ENCODE measurements at places on chromosomes 13 and 19.

GRCh38 chr13:44074611-44075010, 194.9 kb downstream of the LACC1 start:
- H3K27me3 ChIP-seq = no peaks in the 10 kb centered on the region
- no peaks in the 10 kb centered on the region for H3K36me3 ChIP-seq
- no peak for DNase-seq
- no peak overlapping the region for H3K4me3 ChIP-seq
- H3K27ac ChIP-seq = no peak overlapping the region

GRCh38 chr19:46111376-46111775, 13.1 kb downstream of the IGFL3 start:
- H3K27me3 ChIP-seq = peaks cover 20% of the 10 kb centered on the region
- H3K4me1 ChIP-seq = peaks cover 6% of the 10 kb centered on the region
- no peak for DNase-seq
- H3K36me3 ChIP-seq = no peaks in the 10 kb centered on the region
- no peak overlapping the region for H3K27ac ChIP-seq
- no peak overlapping the region for H3K4me3 ChIP-seq

GRCh38 chr19:12720851-12721655, 2.7 kb downstream of the TNPO2 start:
- H3K36me3 ChIP-seq = peaks cover 27% of the 10 kb centered on the region
- H3K27me3 ChIP-seq = no peaks in the 10 kb centered on the region
- peaks cover 14% of the 10 kb centered on the region for H3K4me1 ChIP-seq
- H3K27ac ChIP-seq = peak overlapping the region; percentile 91
- DNase-seq = no peak

GRCh38 chr19:29603308-29603707, 2.8 kb upstream of the POP4 start:
- H3K27ac ChIP-seq = no peak overlapping the region
- H3K4me3 ChIP-seq = no peak overlapping the region
- no peak for DNase-seq
- peaks cover 6% of the 10 kb centered on the region for H3K4me1 ChIP-seq
- peaks cover 4% of the 10 kb centered on the region for H3K36me3 ChIP-seq

DNA sequence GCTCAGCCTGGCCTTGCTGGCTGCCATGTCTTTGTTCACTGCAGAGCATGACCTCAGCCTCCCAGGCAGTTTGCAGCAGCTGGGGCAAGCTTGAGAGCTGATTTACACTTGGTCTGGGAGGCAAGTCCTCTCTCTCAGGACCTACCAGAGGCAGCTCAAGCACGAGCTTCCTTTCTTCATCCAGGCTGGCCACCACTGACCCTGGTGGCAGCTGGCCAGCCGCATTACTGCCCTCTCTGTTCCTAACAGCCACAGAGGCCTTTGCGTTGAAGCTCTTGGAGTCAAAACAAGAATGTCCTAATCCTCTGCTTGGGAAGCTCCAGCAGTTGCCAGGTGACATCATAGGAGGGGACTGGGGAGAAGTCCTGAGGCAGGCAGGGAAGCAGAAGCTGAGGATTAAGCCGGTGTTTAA, 85.7 kb downstream of the NUFIP1 start:
- H3K36me3 ChIP-seq = no peaks in the 10 kb centered on the region
- no peak overlapping the region for H3K27ac ChIP-seq
- no peak for DNase-seq
- H3K4me1 ChIP-seq = no peaks in the 10 kb centered on the region
- H3K4me3 ChIP-seq = no peak overlapping the region

DNA sequence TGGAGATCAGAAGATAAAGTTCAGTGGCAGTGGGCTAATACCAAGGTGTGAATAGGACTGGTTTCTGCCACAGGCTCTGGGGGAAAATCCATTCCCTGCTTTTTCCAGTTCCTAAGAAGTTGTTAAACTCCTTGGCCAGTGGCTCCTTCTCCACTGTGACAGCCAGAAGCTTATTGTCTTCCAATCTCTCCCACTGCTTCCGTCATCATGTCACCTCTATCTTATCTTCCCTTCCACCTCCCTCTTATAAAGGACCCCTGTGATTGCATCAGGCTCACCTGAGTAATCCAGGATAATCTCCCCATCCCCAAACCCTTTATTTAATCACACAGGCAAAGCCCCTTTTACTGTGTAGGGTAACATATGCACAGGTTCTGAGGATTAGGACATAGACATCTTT, 431.2 kb upstream of the SLC10A2 start:
- no peak for DNase-seq
- H3K27me3 ChIP-seq = no peaks in the 10 kb centered on the region
- H3K4me3 ChIP-seq = no peak overlapping the region
- no peaks in the 10 kb centered on the region for H3K36me3 ChIP-seq
- no peak overlapping the region for H3K27ac ChIP-seq
- no peaks in the 10 kb centered on the region for H3K4me1 ChIP-seq

DNA sequence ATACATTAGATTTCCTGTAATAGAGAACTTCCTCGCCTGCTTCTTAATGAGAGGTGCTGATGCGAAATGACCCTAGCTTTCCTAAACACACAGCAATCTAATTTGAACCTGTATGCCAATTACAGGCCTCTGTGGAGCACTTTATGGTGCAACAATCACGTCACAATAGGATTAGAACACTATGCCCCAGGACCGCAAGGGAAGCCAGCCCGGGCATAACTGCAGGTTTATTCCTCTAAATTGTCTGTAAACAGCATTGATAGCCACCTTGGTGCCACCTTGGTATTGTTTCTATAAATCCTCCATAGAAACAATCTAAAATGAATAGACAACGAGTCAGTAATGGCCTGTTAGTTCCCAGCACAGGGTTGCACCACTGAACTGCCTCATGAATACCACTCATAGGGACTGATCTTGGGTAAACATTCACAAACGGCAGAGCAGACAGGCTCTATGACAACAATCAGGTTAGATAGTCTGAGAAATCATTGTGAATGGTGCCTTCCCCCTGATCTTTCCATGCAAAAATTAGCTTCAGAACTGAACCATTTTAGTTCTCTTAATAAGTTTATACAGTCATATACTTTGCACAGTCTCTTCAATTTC, 182.5 kb upstream of the OBI1 start:
- DNase-seq = no peak
- no peak overlapping the region for H3K4me3 ChIP-seq
- no peaks in the 10 kb centered on the region for H3K36me3 ChIP-seq
- H3K27ac ChIP-seq = no peak overlapping the region
- no peaks in the 10 kb centered on the region for H3K4me1 ChIP-seq

GRCh38 chr13:77565635-77566034, 30.1 kb downstream of the SCEL start:
- H3K4me1 ChIP-seq = no peaks in the 10 kb centered on the region
- no peak overlapping the region for H3K27ac ChIP-seq
- peaks cover 19% of the 10 kb centered on the region for H3K27me3 ChIP-seq
- no peak overlapping the region for H3K4me3 ChIP-seq

- peaks cover 5% of the 10 kb centered on the region for H3K4me1 ChIP-seq
- peaks cover 14% of the 10 kb centered on the region for H3K36me3 ChIP-seq
- no peak overlapping the region for H3K4me3 ChIP-seq
- H3K27ac ChIP-seq = no peak overlapping the region
These were observed 4.7 kb downstream of the B3GNT8 start for GRCh38 chr19:41422456-41422855.

DNA sequence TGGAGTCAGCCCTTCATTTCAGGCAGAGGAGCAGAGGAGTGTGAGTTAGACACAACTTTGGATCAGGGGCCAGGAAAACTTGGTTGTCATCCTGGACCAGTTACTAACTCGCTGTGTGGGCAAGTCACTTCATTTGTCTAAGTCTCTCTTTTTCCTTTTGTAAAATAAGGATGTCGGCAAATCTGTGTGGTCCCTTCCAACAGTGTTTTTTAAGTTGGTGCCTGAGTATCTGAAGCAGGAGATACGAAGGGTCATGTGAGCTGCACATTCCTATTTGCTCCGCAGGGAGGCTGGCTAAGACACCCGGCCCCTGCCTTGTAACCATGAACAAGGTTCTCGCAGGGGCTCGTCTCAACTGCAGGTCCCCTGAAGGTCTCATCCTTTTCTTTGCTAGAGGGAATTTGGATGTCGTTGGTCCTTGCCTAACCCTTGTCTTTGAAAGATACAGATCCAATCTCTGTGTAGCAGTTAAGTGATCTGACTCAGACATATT, 64.3 kb downstream of the LRCH1 start:
- H3K4me3 ChIP-seq = no peak overlapping the region
- no peak for DNase-seq

- DNase-seq = peak; percentile 56
- H3K36me3 ChIP-seq = no peaks in the 10 kb centered on the region
- H3K27me3 ChIP-seq = peaks cover 10% of the 10 kb centered on the region
- peak overlapping the region; percentile 72 for H3K27ac ChIP-seq
- H3K4me1 ChIP-seq = peaks cover 11% of the 10 kb centered on the region
These were observed 9.9 kb downstream of the IRF2BP1 start for GRCh38 chr19:45876161-45876410.

DNA sequence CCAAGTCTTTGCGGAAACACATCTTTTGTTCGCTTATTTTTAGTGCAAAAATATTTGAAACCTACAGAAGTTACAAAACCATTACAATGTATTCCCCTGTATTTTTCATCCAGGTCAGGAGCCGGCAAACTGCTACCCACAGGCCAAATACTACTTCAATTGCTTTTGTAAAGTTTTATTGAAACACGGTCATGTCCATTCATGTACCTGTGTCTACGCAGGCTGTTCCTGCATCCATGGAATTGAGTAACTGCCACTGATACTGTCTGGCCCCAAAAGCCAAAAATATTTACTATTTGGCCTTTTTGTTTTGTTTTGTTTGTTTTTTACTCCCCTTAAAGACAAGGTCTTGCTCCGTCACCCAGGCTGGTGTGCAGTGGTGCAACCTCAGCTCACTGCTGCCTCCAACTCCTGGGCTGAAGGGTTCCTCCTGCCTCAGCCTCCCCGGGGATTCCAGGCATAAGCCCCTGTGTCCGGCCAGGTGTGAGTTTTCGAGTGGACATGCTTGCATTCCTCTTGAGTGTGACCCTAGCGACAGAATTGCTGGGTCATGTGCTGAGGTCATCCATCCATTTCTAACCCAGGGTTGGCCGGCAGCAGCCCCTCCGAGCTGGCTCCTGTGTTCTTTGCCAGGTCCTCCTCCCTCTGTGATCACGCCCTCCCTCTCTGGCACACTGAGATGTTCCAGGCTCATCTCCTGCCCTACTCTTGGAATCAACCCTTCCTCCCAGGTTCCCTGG, 10.9 kb upstream of the S1PR4 start:
- peaks cover 26% of the 10 kb centered on the region for H3K4me1 ChIP-seq
- peaks cover 59% of the 10 kb centered on the region for H3K36me3 ChIP-seq
- H3K27ac ChIP-seq = peak overlapping the region; percentile 70
- no peak overlapping the region for H3K4me3 ChIP-seq

DNA sequence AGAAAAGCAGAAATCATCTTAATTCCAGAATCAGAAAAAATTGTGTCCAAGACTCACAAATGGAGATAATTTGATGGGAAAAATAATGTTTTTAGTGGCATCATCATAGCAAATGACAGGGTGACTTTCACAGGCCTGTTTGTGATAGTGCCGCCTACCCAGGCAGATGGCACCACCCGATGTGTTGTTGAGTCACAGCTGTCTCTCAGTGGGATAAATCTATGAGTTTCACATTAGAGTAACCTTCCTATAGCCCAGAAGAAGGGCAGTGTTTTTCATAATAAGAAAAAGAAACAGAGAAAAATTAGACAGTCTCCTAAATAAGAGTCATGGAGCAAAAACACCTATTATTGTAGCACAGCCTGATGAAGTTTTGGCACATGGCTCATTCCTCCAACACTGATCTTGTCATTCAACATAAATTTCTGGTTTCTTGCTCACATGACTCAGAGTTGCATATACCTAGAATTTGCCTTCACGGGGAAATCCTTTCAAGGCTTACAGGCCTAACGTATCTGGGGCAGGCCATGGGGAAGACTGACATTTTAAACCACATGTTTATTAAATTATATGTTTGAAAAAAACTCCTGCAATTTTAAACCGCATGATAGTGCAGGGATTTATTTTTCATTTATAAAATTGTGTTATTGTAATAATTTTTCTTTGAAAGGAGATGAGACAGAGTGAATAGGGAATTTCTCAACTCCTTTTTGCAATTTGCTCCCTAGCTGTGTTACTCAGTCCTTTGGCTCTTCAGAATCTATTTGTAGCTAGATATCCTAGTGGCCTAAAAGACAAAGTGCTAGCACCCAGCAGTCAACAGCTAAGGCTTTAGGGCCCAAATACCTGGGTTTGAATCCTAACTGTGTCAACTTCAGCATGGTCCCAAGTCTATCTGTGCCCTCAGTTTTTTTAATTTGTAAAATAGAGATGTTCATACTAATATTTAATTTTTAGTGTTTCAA, 393.7 kb downstream of the NDFIP2 start:
- DNase-seq = no peak
- no peaks in the 10 kb centered on the region for H3K4me1 ChIP-seq
- H3K27ac ChIP-seq = no peak overlapping the region

DNA sequence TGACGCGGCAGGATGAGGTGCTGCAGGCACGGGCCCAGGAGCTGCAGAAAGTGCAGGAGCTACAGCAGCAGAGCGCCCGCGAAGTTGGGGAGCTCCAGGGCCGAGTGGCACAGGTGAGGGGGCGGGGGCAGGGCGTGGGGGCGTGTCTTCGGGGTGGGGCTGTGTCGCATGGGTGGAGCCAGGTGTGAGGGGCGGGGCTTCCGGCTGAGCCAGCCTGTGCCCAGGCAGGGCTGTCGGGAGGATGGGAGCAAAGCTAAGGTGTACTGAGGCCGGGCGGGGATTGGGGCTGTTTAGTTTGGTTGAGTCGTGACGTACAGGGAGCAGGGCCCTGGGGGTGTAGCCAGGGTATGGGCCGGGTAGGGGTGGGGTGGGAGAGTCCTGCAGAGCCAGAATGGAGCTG, 62.3 kb downstream of the KCNC3 start:
- H3K27ac ChIP-seq = no peak overlapping the region
- no peaks in the 10 kb centered on the region for H3K36me3 ChIP-seq
- H3K4me1 ChIP-seq = no peaks in the 10 kb centered on the region
- DNase-seq = no peak
- peaks cover 4% of the 10 kb centered on the region for H3K27me3 ChIP-seq

- peaks cover 4% of the 10 kb centered on the region for H3K4me1 ChIP-seq
- H3K27ac ChIP-seq = no peak overlapping the region
- no peak for DNase-seq
- no peak overlapping the region for H3K4me3 ChIP-seq
- peaks cover 11% of the 10 kb centered on the region for H3K36me3 ChIP-seq
These were observed 15.9 kb downstream of the NHLRC3 start for GRCh38 chr13:39054112-39054511.

- DNase-seq = no peak
- peak overlapping the region; percentile 72 for H3K4me3 ChIP-seq
- no peaks in the 10 kb centered on the region for H3K27me3 ChIP-seq
These were observed 441 bp downstream of the INAFM1 start for GRCh38 chr19:47274891-47275761.

- H3K36me3 ChIP-seq = no peaks in the 10 kb centered on the region
- H3K27me3 ChIP-seq = no peaks in the 10 kb centered on the region
- H3K27ac ChIP-seq = no peak overlapping the region
- H3K4me1 ChIP-seq = no peaks in the 10 kb centered on the region
- H3K4me3 ChIP-seq = no peak overlapping the region
These were observed 389.5 kb upstream of the ZNF507 start for GRCh38 chr19:31955884-31956283.

GRCh38 chr19:46849610-46850009, 1.0 kb downstream of the AP2S1 start:
- peak overlapping the region; percentile 97 for H3K4me3 ChIP-seq
- H3K27ac ChIP-seq = peak overlapping the region; percentile 86
- H3K4me1 ChIP-seq = peaks cover 20% of the 10 kb centered on the region
- DNase-seq = no peak
- peaks cover 11% of the 10 kb centered on the region for H3K36me3 ChIP-seq
